ENCODE measurements at places on chromosomes 1 and 21.

DNA sequence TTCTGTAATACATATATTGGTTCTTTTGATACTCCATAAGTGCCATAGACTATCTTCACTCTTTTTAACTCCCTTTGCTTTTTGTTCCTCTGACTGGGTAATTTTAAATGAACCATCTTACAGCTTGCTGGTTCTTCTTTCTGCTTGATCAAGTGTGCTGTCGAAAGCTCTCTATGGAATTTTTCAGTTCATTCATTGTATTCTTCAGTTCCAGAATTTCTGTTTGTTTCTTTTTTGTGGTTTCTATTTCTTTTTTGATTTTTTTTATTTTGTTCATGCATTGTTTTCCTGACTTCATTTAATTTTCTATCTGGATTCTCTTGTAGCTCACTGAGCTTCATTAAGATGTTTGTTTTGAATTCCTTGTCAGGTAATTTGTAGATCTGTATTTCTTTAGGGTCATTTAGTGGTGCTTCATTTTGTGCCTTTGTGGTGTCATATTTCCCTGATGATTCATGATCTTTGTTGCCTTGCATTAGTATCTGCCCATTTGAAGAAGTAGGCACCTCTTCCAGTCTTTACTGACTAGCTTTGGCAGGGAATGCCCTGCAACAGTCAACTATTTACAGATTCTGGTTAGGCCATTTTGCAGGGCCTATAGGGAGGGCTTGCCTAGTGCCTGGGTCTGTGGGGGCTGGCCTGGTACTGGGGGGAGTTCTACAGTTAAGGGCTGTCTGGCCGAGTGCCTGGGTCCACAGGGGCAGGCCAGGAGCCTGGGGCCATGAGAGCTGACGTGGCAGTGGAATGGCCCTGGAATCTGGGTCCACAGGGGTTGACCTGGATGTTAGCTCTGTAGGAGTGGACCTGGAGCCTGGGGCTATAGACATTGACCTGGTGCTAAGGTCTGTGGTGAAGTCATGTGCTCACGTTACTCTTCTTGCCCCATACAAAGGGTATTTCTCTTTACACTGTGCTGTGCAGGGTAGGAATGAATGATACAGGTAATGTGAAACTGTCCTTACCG lies 89.7 kb downstream of the MAGI3 start:
- DNase-seq, result no peak

GRCh38 chr1:176903474-176903873 lies 261.0 kb downstream of the ASTN1 start:
- no peak for DNase-seq

DNA sequence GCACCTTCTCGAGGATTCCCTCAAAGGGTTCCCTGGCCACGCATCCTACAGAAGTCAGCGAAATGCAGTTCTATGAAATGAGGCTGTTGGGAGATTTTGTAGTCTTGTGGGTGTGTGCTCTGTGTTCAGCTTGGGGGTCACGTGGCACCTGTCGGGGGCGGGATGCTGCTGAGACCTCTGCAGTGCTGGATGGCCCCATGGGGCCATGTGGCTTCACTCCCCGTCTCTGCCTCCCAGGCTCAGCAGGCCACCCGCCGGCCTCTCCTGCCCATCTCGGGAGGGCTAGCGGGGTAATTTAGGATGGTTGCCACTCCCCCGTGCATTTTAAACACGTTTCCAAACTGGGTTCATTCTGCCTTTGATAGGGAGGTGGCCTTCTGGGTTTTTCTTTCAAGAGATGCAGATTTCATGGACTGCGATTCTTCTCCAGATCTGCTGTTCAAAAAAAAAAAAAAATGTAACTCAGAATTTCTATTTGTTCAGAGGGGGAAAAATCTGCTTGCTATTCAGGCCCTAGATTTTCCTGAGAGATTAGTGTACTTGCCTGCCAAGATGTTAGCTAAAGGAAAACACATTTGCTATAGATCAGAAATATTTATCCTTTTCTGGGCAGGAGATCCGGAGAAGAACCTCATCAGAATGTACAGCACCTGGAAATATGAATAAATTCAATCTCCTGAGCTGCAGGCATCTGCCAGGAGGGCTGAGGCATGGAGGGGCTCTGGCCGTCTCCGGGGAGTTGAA lies 277.2 kb upstream of the VAMP3 start:
- DNase-seq, result no peak

DNA sequence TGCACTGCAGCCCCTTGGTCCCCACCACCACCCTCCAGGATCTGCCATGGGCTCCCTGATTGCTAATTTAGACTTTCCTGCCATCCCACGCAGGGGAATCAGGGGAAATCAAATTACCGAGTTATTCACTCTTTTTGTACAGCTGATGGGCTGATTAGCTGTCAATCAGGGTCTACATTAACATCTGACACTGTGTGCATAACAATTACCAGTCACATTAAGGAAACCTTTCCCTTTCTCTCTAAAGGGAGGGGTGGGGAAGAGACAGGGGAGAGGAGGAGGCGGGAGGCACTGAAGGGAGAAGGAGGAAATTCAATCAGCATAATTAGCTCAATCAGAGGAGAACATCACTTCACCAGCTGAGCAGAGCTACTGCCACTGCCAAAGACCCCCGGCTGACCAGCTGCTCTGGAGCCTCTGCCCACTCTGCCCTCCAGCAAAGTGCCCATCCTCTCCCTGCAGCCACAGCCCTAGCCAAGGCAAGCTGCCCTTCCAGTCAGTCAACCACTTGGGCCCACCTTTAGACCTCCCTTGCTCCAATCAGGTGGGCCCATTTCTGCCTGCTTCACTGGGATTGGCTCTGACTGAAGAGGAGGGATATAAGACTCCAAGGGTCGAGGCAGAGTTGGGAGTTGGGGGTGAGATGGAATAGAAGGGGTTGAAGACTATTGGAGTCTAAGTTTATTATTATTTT lies 199.3 kb upstream of the ZC3H12A start:
- no peak for DNase-seq

- peak; percentile 33 for DNase-seq
These were observed 508 bp downstream of the RAVER2 start for GRCh38 chr1:64745181-64745985.

GRCh38 chr21:17101696-17102095 lies 411.1 kb upstream of the CXADR start:
- no peak for DNase-seq

- DNase-seq, result no peak
These were observed 35.2 kb upstream of the KCNJ15 start for GRCh38 chr21:38221594-38221993.

- DNase-seq, result no peak
These were observed 7.2 kb downstream of the C1orf115 start for GRCh38 chr1:220697326-220697725.

DNA sequence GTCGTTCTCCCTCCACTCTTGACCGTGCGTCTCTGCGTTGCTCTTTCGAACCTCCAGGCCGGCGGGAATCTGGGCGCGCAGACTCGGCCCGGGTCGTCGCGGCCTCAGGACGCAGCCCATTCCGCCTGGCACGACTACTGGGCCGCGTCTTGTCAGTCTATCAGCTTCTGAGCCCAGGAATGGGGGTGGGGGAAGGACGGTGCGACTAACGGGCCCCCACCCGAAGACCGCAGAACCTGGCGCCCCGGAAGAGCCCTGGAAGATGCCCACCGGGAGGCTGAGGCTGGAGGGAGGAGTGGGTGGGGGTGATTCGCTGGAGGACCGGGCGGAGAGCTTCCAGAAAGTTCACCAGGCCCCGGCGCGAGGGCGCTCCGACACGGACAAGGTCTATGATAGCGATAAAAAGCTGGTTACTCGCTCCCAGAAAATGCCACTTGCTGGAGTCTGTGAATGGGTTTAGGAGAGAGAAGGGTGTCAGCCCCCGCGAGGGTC lies 1.7 kb upstream of the DMRTA2 start:
- no peak for DNase-seq

DNA sequence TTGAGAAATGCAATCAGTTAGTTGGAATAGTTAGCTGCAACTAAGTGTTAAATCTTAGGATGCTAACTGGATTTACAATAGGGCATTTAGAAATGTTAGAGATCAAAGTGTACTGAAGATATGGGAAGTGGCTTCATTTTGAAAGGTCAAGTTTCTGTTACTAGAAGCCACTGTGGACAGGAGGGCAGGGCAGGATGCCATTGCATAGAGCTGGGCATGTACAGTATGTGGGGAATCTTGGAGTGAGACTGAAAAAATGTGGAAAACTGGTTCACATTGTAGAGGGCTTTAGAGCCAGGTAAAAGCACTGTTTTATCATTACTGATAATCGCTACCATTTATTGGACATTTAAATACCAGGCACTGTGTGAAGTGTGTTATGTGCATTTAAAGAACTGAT lies 31.0 kb downstream of the ARID1A start:
- DNase-seq, result no peak

- DNase-seq, result peak; percentile 68
These were observed 159.1 kb upstream of the C8B start for GRCh38 chr1:57124768-57125446.

GRCh38 chr1:3217181-3217641 lies 148.2 kb downstream of the PRDM16 start:
- DNase-seq, result no peak

DNA sequence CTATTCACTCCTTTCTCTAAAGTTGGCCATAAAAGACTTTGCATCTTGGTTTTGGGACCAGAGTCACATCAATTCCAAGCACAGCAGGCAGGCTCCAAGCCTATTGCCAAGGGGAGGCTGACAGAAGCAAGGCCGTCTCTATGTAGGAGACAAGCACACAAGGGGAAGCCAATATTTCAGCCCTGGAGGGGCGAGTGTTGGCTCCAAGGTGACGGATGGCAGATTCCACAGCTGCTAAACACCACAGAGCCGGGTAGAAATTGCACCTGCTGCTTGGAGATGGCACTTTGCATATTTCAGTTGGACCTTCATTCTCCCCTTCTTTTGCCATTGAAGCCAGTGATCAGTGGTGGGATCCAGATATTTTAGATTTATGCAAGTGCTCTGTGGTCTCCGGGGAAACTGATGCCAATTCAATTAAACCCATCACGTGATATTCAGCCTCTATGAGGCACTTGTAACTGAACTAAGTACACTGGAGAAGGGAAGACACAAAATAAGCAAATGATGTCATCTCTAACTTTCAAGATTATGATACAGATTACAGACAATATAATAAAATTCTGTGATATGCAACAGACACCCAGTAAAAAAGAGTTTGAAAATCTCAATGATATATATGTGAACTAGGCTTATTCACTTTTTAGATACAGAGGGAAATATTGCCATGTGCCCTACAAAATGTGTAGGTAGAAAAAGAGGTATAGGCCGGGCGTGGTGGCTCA lies 102.8 kb upstream of the GREM2 start:
- no peak for DNase-seq

DNA sequence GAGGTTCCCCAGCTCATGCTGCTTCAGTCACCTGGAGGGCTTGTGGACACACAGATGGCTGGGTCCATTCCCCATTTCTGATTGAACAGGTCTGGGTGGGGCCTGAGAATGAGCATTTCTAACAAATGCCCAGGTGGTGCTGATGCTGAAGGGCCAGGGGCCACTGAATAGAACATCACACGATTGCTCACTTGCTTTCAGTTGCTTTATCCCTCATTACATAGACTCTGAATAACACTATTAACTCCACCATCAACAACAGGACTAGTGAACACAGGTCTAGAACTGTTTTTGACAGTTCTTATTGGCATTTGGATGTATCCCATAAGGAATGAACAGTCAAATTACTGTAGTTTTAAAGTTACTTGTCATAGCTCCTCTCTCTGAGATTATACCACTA lies 12.1 kb downstream of the TRAPPC10 start:
- DNase-seq, result no peak

DNA sequence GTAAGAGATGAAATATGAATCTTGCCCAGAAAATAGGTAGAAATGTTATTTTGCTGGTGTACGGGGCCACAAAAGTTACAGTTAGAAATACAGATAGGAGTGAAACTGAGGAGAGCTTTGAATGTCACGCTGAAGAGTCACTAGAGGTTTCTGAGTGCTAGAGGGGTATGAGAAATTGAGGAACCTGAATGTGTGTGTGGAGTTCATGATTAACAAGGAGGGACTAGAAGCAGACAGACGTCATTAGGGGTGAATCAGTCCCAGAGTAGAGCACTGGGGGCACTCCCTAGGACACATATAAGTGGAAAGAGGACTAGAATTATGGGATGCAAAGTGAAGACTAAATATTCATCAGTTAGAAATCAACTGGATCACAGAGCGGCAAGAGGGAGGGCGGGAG lies 188.9 kb upstream of the MAP1LC3C start:
- DNase-seq, result no peak

- peak; percentile 24 for DNase-seq
These were observed 100.9 kb downstream of the PEX14 start for GRCh38 chr1:10575616-10576015.

GRCh38 chr1:203117611-203118575 lies 9.6 kb upstream of the ADORA1 start:
- DNase-seq, result no peak

DNA sequence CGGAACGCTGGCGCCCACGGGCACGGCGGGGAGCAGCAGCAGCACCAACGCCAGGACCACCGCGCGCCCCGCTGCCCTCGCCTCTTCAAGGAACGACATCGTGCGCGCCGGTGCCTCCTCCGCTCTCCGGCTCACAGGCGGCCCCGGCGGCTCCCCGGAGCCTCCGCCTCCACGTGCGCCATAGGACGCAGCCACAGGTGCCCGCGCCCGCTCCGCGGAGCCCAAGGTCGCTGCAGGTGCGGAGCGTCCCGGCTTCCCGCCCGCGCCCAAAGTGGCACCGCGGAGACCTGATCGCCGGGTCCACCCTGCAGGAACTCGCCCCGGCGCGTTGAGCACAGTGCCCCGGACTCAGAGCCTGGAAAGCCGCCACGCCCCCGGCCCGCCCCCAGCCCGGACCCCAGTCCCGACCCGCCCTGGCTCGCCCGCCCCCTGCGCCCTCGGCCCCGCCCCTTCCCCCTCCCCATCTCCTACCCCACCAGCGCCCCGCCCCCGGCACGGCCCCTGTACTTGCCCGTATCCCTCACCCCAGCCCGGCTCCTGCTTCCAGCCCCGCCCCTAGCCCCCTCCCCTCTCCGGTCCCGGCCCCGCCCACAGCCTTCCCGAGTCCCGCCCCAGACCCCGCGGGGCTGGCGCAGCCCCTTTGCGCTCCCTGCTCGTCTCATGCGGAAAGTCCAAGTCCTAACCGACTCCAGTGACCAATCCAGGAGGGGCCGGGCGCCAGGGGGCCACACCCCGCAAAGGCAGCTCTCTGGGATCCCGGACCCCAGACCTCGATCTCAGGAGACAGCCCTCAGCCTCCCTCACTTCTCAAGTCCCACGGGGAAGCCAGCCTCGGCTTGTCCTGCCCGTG lies at the start of gene MEGF6:
MEGF6 (minus strand) TSS at position 339 of the 850 bp plus-strand sequence; CDS start at position 99, 240 bp downstream.
- no peak for DNase-seq

- DNase-seq, result no peak
These were observed 18.5 kb downstream of the ETS2 start for GRCh38 chr21:38824124-38824822.

- no peak for DNase-seq
These were observed 872 bp upstream of the PPP2R5A start for GRCh38 chr1:212284332-212284743.

- peak; percentile 81 for DNase-seq
These were observed 117.6 kb downstream of the AK5 start for GRCh38 chr1:77399250-77400086.

DNA sequence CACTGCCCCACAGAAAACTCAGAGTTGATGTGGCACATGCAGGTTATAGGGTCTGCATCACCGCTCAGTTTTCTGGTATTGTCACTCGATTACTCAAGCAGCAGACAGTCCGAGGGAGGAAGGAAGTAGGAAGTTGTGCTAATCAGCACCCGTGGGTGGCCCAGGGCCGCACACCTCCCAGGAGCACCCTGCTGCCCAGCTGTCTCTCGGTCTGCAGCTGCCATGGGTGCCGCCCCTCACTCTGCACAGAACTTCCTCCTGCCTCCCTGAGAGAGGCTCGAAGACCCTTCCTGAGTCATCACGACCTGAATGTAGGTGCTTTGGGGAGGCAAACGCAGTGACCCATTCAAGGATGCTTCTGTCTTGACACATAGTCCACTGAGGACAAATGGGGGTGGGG lies 4.2 kb upstream of the TFF3 start:
- DNase-seq, result no peak
